ENCODE measurements at places on chromosomes 4 and X.

DNA sequence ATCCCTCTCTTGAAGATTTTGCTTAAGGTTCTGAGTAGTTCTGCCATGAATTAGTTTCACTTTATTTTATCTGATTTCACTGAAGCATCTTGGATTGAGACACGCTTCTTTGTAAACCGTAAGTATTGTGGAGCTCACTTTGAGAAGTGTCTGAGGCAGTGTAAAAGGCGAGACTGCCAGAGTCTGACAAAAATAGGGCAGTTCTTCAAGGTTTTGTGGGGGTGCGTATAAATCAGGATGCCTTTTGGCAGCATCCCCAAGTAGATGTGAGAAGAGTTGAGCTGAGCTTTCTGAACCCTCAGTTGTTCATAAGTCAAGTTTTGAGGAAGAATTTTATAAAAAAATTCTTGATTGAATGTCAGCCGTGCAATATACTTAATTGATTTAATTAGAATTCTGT, 76.3 kb downstream of the RBPJ start:
- no peak for DNase-seq

DNA sequence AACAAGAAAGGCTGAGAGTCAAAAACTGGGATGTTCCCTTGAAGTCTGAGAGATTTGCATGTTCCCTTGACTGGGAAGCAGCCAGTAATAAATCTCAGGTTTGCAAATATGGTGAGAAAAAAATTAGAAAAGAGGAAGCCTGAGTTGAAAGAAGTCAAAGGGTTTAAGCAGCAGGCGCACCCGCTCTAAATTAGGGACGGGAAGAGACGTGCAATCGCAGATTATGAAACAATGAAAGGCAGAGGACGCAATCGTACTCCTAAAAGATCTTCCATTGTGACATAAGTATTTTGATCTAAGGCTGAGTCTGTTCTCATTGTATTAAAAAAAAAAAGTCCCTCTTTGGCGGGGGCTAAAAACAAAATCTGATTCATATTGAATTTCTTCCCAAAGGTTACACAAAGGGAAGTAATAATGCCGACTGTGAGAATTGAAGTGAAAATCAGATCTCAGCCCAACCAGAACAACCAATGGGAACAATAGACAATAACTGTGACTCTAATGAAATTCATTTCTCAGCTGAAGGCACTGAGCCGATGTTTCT, 28.2 kb downstream of the SAT1 start:
- peak; percentile 40 for DNase-seq

DNA sequence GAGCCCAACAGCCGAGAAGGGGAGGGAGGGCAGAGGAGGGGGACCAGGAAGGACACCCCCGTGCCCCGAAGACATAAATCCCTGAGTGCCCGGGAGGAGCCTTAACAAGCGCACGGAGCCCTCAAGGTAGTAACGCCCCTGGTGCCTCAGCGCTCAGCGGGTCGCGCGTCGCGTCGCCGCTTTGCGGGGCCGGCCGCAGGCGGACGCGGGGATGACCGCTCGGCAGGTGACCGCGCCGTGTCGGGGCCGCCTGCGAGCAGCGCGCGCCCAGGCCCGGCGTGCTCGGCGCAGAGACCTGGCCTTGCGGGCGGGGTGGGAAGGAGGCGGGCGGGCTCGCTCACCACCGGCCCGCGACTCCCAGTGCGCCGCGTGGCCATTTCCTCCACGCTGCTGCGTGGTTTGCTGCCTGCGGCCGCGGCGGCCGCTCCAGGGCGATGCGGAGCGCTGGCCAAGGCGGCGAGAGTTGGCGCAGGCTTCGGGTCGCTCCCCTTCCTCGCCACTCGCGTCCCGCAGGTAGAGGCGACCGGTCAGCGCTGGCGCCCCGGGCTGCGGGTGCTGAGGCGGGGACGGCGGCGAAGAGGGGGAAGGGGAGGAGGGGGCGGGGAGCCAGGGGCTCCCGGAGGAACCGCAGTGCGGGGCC, 632 bp downstream of the CCSER1 start:
- DNase-seq = no peak

DNA sequence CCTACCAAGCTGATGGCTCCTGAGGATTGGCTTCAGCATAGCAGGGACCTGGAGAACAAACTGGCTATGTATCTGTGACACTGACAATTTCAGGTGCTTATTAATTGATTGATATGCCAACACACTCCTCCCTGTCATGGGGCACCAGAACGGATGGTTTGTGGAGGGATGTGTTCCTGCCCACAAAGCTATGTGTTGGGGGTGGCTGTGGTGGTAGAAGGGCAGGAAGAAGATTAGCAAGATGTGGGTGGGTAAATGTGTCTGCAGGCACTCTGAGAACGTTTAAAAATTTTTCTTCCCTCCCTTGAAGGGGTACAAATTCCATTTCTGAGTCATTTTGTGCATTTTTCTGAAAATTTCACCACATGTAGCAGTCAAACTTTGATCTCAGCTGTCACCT, 55.0 kb upstream of the SCML1 start:
- no peak for DNase-seq

- no peak for DNase-seq
These were observed 38.3 kb upstream of the PPP2R3B start for GRCh38 chrX:425056-425455.

DNA sequence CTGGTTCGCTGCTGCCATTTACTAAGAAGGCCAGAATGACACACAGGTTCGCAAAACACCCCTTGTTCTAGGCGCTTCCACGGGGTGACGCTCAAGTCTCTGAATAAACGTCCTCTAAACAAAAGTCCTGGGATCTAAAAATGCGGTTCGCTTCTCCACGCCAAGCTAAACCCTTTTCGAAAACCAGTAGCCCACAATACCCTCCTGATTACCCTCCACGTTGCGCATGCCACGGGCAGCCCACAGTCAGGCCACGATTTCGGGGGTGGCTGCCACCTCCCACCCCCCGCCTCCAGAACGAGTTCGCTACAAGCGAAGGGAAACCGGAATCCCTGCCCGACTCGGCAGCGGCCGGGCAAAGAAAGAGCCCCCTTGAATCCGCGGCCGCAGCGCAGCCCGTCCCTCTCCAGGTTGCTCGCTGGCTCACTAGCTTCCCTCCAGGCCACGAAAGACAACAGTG, 423 bp downstream of the RPL39 start:
- peak; percentile 42 for DNase-seq

DNA sequence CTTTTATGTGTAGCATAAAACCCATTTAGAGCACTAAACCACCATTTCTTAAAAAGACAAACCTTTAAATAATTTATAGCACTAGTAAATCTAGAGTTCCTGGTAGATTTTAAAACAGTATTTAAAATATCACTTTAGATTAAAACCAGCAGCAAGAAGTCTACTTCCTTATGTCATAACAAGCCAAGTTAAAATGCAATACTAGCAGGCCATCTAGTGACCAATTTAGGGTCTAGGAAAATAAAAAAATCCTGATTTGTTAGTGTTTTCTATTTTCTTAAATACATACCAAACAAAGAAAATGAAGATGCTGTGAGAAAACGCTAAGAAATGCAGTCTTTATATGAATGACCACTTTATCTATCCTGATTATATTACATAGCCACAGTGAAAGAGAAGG, 53.9 kb downstream of the PAPSS1 start:
- peak; percentile 31 for DNase-seq

DNA sequence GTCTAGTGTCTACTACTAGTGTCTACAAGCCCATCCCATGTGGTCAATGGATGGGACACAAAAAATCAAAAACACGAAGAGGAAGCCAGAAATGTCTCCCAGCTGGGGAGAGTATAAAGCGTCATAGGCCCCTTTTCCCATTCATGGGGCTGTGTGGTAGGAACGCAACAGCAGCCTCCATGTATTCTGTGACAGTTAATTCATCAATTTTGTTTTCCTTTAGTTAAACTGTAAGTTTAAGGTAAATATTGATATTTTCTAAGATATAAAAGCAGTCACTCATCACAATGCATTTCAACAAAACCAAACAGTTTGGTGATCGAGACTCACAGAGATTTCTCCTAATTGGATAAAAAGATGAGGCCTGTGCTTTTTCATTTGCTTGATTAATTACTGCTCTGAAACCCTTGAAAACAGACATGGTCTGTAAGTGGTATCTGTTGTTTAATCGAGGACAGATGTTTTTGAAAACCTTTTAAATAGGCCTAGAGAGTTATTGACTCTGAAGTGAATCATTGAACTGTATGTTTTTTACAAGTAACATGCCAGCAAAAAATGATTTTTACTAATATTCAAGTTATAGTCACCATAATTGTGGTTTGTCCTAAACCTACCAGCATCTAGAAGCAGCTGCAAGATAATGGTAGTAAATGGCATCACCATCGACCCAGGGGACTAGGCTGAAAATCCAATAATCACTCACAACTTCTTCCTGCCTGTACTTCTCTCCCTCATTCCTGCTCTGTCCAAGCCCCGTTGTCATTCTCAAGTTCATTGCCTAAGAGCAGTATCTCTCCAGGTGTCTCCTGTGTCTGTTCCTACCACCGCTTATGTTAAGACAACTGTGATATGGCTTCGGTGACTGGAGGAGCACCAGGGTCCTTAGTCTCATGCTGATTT, 87.7 kb upstream of the SHISA3 start:
- no peak for DNase-seq

DNA sequence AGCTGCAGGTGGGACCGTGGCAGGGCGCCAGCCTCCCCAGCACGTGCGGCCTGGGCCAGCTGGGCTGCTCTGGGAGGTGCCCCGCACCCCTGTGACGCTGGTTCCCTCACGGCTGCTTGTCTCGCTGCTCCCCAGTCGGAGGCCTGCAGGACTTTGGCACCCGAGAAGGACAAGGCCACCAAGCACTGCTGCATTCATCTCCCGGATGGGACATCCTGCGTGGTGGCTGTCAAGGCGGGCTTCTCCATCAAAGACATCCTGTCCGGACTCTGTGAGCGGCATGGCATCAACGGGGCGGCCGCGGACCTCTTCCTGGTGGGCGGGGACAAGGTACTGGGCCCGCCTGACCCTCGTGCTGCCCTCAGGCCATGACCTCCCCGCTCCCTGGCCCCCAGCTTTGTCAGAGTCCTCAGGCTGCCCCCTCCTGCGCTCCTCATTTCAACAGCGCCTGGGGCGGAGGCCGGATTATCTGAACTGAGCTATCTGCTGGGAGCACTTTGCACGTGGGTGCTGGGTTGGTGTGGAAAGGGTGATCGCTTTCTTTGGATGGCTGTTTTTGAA, 19.4 kb upstream of the HGFAC start:
- DNase-seq = no peak

DNA sequence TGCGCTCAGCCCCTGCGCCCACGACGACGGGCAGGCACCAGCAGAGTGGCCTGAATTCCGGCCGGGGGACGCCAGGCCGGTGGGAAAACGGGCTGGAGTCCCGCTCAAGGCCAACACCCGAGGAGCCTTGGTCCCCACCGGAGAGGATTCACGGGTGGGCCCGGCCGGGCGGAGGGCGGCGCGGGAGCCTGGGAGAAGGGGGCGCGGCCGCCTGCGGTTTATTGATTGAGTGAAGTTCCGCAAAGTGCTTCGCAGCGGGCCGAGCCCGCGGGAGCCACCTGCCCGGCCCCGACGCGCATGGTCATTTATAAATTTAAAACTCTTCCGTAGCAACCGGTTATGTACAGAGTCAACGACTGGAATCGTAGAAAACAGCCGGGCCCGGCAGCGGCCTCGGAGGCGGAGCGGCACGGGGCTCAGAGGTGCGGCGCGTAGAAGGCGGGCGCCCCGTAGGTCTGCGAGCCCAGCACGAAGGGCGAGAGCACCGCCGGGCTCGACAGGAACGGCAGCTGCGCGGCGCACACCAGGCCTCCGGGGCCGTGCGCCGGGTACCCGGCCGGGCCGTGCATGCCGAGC, 3.6 kb downstream of the NKX1-1 start:
- DNase-seq = no peak

DNA sequence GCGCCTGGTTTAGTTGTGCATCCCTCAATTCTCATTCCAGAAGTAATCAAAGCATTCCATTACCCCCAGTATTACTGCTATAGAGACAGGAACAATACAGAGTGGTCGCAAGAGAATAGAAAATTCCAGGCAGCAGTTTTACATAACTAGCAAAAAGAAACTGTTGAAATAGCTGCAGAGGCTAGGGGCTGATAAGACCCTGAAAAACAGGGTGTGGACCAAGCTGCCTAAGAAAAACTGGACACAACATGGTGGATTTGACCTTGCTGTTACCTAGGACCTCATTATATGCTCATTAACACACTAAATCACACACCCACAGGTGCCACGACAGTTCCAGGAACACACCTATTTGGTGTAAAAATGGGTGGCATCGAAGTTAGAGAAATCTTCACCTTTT, 15.4 kb downstream of the EPGN start:
- no peak for DNase-seq

DNA sequence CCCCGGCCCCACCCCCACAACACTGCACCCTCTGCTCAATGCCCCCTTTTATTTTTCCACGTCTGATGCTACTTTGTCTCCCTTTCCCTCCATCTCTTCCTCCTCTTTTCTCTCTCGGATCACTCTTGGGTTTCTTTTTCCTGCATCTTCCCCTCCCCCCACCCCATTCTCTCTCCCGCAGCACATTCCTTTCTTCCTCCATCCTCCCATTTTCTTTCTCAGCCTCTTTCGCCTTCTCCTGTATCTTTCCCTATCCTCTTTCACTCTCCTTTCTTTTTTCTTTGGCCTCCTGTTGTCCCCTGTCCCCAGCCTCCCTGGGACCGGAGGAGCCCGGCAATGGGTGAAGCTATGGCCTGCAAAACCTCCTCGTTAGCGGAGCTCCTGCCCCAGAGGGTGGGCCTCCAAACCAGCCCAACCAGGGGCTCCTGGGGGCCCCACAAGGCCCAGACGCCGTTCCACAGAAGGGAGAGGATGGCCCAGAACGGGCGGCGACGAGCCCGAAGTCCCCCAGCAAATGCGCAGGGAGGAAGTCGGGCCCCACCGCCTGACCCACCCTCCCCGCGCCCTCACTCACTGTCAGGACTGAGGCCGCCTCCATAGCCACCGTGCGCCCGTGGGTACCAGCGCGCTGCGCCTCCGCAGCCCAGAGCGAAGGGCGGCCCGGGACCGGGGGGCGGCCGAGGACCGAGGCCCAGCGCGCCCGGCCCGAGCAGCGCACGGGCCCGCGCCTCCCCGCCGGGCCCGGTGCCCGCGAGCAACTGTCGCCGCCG, 807 bp downstream of the HMX1 start:
- no peak for DNase-seq

DNA sequence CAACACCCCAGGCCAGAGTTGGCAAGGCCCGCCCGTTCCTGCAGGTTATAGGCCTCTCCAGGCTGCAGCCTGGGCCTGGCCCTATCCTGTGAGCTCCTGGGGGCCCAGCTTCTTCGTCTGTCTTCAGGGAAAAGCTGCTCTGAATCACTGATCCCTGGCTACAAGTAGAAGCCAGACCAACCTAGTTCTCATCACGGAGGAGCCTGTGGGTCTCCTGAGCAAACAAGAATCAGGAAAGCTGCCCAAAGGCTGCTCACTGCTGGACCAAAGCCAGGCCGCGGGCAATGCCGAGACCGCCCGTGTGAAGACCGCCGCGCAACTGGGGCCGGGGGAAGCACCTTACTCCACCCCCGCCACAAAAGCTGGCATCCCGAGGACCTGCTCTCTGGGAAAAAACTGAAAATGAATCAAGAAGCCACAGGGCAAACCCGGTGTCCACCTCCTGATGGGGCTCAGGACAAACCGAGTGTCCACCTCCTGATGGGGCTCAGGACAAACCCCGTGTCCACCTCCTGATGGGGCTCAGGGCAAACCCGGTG, 12.8 kb downstream of the CTBP1 start:
- no peak for DNase-seq

Measured in globus pallidus (tissue), 1 donor.